ENCODE measurements at places on chromosomes 1 and 21.

- DNase-seq = no peak
These were observed 34.7 kb downstream of the SUSD4 start for GRCh38 chr1:223329252-223329651.

- no peak for DNase-seq
These were observed 100.5 kb downstream of the DYRK1A start for GRCh38 chr21:37467082-37467481.

DNA sequence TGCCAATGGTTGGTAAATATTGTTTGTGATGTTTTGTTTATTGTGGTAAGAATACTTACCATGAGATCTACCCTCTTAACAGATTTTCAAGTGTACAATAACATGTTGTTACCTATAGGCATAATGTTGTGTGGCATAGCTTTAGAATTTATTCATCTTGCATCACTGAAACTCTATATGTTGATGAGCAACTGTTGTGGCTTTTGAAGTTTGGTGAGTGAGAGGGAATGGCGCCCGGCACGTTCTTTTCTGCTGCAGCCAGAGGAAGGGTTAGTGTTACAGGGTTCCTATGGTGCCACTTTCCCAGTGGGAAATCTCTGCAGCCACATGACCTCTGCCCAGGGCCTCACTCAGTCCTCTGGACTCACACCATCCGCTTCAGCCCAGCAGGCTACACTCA lies 342.5 kb upstream of the ADGRL2 start:
- DNase-seq = peak; percentile 78

DNA sequence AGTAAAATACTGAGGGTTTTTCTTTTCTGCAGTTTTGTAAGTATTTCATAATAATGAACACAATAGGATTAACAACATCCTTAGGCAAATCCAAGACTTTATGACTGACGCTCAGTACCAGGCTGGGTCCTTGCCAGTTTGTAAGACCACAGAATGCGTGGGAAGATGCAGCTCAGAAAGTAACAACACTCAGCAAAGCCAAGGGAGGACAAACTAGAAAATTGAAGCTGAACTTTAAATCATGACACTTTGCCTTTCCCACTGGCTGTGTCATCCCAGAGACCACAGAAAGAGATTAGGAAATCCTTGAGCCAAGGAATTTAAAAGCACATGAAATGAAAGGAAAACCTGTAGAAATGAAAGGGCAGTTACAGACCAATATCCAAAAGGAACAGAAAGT lies 426.3 kb upstream of the CHRM3 start:
- DNase-seq = peak; percentile 45

GRCh38 chr1:241857131-241857530 lies 9.1 kb downstream of the EXO1 start:
- DNase-seq = no peak

GRCh38 chr1:36559061-36559460 lies 76.3 kb upstream of the CSF3R start:
- no peak for DNase-seq

- peak; percentile 47 for DNase-seq
These were observed 1.7 kb downstream of the ASPM start for GRCh38 chr1:197144570-197145325.

DNA sequence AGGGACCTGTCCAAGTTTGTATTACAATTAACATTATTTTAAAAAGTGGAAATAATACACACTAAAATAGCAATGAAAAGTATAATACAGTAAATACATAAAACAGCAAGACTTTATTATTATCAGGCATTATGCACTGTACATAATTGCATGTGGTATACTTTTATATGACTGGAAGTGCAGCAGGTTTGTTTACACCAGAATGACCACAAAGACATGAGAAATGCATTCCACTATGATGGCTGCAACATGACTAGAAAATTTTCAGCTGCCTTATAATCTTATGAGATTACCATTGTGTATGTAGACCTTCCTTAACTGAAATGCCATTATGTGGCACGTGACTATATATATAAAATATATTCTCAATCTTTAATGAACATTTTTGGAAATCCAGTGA lies 1699.6 kb downstream of the KCNT2 start:
- no peak for DNase-seq

DNA sequence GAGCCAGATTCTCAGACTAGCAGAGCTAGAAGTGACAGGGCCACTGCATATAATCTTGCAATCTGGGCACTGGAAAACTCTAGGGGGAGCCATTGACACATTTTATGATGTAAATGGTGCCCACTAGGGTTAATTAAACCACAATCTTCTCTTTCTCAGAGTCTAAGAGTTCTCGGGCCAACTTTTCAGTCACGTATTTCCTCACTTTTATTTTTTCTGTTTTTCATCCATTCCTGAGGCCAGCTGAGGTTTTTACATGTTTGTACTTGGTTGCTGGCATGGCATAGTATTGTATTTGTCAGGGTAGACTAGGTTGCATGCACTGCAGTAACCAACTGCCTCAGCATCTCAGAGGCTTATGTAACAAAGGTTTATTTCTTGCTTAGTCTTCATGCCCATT lies 138.2 kb downstream of the ZNF326 start:
- DNase-seq = peak; percentile 52

- DNase-seq = no peak
These were observed 24.5 kb upstream of the DISC1 start for GRCh38 chr1:231601824-231602672.

GRCh38 chr1:172720339-172720738 lies 61.4 kb downstream of the FASLG start:
- DNase-seq = no peak

DNA sequence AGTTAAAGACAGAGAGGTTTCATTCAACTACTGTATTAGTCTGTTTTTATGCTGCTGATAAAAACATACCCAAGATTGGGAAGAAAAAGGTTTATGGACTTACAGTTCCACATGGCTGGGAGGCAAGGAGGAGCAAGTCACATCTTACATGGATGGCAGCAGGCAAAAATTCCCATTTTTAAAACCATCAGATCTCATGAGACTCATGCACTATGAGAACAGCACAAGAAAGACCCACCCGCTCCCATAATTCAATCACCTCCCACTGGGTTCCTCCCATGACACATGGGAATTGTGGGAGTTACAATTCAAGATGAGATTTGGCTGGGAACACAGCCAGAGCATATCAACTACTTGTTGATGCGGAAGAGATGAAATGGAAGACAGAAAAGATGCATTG lies 9.2 kb downstream of the GPR161 start:
- no peak for DNase-seq

DNA sequence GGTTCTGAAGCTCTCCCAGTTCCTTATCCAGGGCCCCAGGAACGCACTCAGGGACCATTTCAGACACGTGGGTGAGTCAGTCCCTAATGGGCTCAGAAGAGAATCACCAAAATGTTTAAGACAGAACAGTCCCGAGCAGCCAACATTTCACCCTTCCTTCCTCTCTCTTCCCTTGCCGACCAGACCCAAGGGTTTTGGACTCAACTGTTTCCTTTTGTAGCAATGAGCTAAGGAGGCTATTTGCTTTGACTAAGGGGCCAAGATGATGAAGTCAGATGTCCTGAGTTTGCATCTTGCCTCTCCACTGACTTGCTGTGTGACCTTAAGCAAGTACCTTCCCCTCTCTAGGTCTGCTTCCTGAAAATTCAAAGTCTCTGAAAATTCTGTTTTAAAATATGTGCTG lies 472.3 kb upstream of the VAMP3 start:
- DNase-seq = peak; percentile 34

GRCh38 chr1:40160806-40161124 lies 422 bp upstream of the RLF start:
- no peak for DNase-seq

- DNase-seq = no peak
These were observed 6.3 kb downstream of the MORN1 start for GRCh38 chr1:2384941-2385481.

GRCh38 chr21:36550761-36551160 lies 70.8 kb upstream of the CLDN14 start:
- DNase-seq = no peak

DNA sequence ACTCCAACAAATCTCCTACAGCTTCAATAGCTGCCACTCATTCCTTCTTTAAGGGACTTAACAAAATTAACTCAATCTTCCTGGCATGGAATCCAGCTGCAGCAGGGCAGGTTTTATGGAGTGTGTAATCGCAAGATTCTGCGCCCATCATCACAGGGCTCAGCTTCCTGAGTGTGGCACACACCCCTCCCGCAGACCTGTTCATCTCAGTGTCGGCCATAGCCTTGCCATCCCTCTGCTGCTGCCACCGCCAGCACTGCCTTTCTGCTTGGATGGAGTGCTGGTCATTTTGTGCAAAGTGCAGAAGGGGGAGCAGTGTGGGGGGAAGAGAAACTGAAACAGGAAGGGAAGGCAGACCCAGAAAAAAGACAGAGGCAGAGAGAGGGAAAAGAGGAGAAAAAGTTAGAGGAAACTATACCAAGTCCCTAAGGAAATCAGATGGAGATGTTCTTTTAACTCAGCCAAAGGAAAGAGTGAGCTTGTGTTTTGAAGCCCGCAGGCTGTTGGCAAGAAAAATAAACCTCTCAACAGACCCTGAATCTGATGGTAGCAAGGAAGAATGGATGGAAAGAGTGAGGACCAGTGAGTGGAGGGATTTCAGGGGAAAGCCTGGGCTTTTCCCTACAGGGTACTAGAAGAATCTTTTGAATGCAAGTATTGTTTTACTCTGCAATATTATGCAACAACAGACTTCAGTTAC lies 324.2 kb downstream of the SEC16B start:
- DNase-seq = no peak

DNA sequence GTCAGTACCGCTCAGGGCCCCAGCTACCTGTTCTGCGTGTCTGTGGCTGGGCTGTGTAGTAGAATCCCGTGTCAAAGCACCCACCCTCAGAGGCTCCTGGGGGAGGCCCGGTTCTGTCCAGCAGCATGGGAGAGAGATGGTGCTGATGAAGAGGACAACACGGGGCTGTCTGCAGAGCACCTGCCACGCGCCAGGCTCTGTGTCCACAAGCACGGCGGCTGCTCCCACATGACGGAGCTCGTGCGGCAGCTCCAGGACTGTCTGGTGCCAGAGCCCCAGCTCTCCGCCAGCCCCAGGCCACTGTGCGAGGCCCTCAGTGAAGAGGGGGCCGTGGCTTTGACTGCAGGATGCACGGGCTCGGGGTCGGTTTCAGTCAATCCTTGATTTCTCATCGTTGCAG lies 42.0 kb upstream of the TSPEAR start:
- DNase-seq = no peak

GRCh38 chr1:24463776-24464735 lies 38.6 kb upstream of the RCAN3 start:
- DNase-seq = no peak

- DNase-seq = no peak
These were observed 254.4 kb downstream of the FOXD2 start for GRCh38 chr1:47692196-47692595.

GRCh38 chr1:206049919-206050600 lies 2.9 kb upstream of the RHEX start:
- no peak for DNase-seq

DNA sequence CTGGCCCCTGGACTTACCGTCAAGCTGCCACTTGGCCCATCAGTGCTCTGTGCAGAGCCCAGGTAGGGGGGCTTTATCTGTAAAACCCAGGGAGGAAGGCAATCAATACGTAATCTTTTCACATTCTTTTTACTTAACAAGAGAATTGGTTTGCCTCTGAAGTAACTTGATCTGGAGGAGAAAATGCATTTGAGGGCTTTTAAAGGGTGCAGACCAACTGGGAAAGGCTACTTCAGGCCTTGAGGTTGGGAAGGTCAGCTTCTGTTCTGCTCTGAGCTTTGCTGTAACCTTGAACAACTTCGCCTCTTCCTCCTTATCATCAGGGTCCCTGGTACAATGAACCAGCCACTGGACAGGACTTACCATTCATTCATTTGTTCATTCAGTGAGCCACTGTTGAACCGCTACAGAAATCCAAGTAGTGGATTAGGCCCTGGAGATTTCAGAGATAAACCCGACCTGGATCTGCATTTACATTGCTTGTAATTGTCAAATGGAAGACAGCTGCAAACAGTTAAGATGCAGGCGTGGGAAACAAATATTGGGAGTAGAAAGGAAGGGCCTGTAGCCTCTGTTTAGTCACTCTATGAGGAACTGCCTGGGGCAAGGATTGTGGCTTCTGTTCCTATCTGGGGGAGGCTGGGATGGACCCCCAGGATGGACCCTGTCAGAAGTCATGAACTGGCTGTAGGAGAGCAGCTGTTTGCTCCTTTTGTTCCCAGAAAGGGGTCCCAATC lies 90.9 kb downstream of the MAN1C1 start:
- peak; percentile 66 for DNase-seq

DNA sequence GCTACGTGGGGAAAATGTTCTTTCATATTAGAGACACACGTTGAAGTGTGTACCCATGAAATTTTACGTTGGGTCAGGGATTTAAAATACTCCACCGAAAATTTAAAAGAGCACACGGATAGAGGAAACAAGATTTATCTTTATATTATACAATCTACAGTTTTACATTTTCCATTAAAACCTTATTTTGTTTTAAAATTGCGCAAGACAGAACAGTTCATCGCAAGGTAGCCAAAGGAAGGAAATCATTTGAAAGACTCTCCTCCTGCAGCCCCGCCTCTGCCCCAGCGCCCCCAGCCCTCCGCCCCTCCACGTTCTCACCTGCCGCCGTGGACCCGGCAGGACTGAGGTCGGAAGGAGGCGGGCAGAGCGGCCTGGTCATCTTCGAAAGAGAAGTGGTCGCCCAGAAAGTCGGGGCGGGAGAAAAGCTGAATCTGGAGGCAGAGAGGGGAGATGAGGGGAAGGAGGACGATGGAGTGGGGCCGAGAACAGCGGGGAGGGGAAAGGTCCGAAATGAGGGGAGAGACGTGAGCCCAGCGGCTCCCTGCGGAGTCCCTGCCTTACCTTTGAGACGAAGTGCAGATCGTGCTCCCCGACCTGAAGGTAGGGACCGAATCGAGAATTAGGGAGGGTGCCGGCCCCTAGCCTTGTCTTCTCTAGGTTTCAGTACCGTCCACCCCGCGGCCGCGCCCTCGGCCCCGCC lies 18.0 kb downstream of the CRYBG2 start:
- DNase-seq = no peak

- DNase-seq = no peak
These were observed 198.8 kb downstream of the COL24A1 start for GRCh38 chr1:85957760-85958159.

DNA sequence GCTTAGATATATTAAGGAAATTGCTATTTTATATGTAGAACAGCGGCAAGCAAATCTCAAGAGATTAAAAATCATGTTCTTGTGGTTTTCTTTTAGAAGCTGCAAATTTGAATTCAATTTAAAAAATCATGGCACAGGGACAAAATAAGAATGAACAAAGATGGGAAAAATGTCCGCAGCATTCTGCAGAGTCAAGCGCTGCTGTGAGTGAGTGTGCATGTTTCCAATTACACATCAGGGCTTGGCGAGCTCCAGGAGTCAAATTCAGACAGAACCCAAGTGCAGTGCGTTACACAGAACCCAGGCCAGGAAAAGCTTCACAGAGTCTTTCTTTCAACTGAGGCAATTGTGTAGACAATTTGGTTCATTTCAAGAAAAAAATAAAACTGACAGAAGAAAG lies 33.3 kb upstream of the ERG start:
- no peak for DNase-seq

GRCh38 chr1:188061881-188062280 lies 1233.1 kb downstream of the PLA2G4A start:
- DNase-seq = no peak

DNA sequence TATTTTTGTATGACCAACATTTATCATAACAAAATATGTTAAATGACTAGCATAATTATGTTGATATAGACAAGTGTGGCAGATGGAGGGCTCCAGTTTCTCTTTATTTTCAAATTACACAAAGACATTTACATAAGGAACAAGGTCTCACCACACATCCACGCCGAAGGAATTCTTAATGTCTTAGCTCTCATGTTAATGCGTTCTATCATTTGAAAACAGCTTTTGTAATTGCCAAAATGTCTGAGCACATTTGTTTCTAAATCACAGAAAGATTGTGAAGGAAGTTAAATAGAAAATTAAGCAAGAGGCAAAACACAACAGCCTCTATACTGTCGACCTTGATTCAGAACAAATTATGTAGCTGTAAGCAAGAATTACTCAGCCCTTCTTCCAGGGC lies 223.0 kb upstream of the NR5A2 start:
- DNase-seq = no peak

Measured in bronchial epithelial cell (primary cell).